AG20443 (cell line): ENCODE measurements at places on chromosomes 2 and 18.

- DNase-seq = no peak
Observed at GRCh38 chr2:27776097-27776496, 4.6 kb downstream of the MRPL33 start.

- DNase-seq = peak; percentile 20
Observed at GRCh38 chr2:160870729-160871465, 289.3 kb upstream of the TANK start.

- DNase-seq = peak; percentile 9
Observed at GRCh38 chr2:89763581-89764485, 1072.4 kb downstream of the RPIA start.

DNA sequence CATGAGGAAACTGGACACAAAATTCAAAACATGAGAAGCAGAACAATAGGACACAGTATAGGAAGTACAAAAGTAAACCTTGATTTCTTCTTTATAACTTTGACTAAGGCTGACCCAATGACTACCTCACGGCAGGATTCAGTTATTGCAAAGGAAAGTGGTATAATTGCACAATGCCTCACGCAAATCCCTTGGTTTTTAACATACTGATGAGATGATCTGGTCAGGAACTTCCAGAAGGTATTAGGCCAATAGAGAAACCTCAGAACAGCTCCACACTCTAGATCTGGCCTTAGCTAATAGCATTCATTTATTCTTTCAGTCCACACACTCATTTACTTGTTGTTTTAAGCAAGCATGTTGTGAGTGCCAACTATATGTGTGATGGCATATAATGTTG, 1526.9 kb upstream of the ACVR2A start:
- peak; percentile 46 for DNase-seq

GRCh38 chr2:190277234-190278112, 42.2 kb downstream of the HIBCH start:
- peak; percentile 30 for DNase-seq

DNA sequence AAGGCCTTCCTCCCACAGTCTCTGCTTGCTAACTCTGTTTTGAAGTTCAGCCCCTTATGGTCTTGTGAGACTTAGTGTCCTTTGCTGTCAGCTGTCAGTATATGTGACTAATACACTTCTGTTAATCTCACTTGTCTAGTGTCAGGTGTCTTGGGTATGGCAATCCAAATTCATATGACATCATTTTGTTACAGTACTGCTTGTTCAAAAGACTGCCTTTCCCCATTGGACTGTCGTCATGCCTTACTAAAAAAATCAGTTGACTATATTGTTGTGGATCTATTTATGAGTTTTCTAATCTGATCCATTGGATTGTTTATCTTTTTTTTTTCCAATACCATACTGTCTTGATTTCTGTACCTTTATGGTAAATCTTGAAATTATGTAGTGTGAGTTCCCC, 611.4 kb upstream of the HS6ST1 start:
- no peak for DNase-seq

DNA sequence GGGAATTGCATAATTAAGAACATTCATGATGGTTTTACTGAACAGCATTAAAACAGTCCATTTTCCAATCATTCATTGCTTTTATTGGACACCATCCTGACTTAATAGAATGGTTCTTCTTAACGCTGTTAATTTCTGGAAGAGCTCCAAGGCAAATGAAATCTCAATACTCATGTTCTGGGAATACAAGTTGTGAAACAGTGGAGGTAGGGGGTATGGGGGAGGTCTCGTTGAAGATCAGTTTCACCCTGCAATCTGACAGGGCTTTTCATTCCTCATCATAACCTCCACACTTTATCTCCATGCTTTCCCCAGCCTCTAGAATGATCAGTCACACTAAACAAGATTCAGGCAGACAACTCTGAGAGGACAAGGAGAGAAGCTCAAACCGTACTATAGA, 113.6 kb downstream of the ETAA1 start:
- no peak for DNase-seq

DNA sequence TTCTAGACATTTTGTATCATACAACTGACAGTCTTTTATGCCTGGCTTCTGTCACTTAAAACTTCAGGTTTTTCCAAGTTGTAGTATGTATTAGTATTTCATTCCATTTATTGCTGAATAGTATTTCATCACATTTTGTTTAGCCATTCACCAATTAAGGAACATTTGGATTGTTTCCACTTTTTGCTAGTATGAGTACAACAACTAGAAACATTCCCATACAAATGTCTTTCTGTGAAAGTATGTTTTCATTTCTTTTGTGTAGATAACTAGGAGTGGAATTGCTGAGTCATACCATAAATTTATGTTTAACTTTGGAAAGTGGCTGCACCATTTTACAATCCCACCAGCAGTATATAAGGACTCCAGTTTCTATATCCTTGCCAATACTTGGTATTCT, 135.9 kb downstream of the ATAD2B start:
- peak; percentile 7 for DNase-seq

- peak; percentile 53 for DNase-seq
Observed at GRCh38 chr2:85754313-85755095, 713 bp downstream of the ATOH8 start.

GRCh38 chr2:120764492-120764891, 28.8 kb downstream of the GLI2 start:
- no peak for DNase-seq

- peak; percentile 58 for DNase-seq
Observed at GRCh38 chr18:36440614-36441013, 143.1 kb downstream of the FHOD3 start.

DNA sequence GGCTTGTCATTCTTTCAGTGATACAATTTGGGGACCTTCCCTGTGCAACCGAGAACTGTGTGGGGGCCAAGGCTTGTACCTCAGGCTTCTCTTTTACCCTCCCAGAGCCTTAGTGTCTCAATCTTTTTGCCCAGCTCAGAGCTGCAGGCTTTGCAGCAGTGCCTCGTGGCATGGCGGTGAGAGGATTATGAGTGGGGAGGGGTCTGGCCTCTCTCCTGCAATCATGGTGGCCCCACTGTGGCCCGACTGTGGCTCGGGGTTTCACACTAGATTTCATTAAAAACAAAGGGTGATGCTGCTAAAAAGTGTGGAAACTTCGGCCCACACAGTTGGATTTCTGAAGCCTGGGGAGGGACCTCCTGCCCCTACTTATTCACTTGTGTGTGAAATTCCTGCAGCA, 75.5 kb downstream of the CAPN13 start:
- DNase-seq = no peak

DNA sequence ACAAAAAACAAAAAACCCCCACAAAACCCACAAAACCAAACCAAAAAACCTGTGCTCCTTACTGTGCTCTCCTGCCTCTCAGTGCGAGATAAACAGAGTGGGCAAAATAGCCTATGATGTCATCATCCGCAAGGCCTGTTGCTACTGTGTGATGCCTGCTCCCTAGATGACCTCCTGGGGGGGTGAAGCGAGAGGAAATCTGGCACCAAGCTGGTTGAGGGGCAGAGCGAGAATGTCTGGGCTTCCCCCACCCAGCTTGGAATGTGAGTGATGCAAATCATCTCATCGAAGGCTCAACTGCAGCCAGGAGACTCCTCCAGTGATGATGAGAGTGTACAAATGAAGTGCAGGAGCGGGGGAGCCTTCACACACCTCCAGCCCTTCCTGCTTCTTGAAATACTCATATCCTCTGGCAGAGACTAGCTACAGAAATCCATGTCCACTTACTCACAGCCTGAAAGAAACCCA, 57.7 kb upstream of the MAP4K3 start:
- DNase-seq = peak; percentile 87

GRCh38 chr18:71583252-71583651, 960.9 kb downstream of the CBLN2 start:
- no peak for DNase-seq

- DNase-seq = peak; percentile 61
Observed at GRCh38 chr18:55983433-55983832, 395.4 kb upstream of the TCF4 start.

GRCh38 chr2:232230560-232230959, 148.0 kb upstream of the ALPP start:
- DNase-seq = no peak

GRCh38 chr2:52340171-52340570, 1308.2 kb upstream of the NRXN1 start:
- DNase-seq = no peak

DNA sequence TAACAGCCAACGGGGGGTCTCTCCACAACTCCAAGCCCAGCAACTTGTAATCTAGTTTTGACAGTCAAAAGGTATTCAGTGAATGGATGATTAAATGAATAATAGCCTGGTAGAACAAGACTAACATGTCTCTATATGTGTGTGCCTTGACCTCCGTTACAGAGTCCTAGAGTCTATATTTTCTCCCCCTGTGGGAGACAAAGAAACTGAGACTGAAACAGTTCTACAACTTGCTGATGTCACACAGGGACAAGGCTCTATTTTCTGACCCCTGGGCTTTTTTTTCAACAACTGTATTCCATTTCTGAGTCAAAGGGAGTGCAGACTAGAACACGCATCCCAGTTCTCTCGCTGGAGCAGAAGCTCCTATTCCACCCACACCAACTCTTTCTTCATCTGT, 223.6 kb upstream of the AGAP1 start:
- no peak for DNase-seq

GRCh38 chr2:165390875-165391274, 78.6 kb upstream of the CSRNP3 start:
- DNase-seq = no peak

DNA sequence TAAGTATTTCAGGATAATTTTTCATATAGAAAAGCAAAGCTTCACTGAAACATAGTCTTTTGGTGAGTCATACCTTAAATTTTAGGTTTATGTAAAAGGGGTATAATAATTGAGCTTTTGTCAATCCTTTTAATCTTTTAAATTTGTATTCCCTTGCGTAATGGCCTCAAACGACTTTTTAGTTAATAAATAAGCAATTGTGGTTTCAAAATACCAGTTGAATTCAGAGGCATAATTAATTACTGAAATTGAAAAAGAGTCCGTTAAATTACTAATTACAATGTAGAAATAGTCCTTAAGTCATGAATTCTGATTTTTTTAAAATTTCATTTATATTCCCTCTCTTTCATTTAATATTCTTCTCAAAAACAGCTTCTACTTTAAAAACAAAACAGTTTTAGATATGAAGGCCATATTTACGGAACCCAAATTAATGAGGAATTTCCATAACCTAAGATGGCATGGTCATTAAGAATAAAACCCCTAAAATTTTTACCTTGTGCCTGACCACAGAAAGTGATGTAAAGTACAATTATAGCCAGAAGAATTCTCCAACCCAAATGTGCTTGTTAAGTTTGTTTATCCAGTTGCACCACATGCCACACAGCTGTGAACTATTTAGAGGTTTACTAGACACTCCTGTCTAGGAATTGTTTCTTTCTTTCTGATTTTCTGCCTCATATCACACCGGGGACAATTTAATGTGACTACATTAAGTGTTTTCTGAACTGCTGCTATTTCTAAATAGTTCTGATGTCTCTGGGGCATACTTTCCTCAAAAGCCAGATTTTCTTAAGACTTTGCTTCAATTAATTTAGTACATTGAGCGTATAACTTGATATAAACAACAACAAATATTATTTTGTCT, 60.7 kb upstream of the ITGA4 start:
- DNase-seq = peak; percentile 15

GRCh38 chr2:232447638-232448303, 8.2 kb upstream of the ALPI start:
- DNase-seq = peak; percentile 8

GRCh38 chr2:143157001-143157400, 27.8 kb downstream of the ARHGAP15 start:
- no peak for DNase-seq
